Astrocyte (in vitro differentiated cells and primary cell): ENCODE measurements at places on chromosomes 4 and X. TPM values are rescaled to one million over a fixed set of nuclear protein-coding genes. Genes with fewer than 3 reads are reported as not detected.

GRCh38 chr4:74157154-74157553, 764 bp upstream of the MTHFD2L start:
- DNase-seq = peak; percentile 48

DNA sequence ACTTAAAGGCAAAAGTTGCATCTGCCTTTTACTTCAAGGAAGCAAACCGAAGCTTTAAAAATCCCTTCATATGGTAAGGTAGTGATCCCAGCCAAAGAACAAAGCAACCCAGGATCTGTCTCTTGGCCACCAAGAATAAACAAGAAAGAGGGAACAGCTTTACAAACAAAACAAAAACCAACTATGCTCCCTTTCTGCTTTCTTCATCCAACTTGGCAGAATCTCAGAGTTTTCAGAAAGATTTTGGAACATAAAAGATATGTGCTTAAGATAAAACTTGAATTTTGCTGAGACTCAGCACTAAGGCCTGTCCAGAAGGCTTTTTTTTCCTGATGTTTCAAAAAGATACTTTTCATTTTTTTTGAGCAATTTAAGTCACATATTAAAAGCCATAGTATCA, 94.0 kb downstream of the COL4A6 start:
- DNase-seq = no peak

DNA sequence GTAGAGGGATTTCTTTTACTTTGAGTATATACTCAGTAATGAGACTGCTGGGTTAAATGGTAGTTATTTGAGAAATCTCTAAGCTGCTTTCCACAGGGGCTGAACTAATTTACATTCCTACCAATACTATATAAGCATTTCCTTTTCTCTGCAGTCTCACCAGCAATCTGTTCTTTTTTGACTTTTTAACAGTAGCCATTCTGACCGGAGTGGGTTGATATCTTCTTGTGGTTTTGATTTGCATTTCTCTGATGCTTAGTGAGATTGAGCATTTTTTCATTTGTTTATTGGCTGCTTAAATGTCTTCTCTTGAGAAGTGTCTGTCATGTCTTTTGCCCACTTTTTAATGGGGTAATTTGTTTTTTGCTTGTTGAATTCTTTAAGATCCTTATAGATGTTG, 43.3 kb downstream of the SPCS3 start:
- peak; percentile 18 for DNase-seq

DNA sequence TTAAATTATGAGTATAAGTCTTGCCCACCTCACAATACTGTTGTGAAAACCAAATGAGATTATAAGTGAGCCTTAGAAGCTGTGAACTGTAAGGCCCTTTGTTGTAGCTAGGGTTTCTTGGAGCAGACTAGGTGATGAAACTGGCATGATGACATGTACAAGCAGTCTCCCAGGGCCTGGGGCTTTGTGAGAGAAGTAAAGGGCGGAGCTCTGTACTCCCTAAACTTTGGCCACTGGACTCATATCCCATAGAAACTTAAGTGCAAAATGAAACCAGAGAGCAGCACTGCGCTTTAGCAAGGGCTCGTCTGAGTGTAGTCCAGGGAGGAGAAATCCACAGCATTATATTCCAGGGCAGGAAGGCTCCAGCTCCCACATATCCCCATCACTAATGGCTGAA, 385.6 kb upstream of the FGF16 start:
- no peak for DNase-seq

Gene DNAAF6
- total RNA-seq = not detected in 2 replicates
